Articular chondrocyte of knee joint (primary cell): ENCODE measurements at places on chromosomes 12 and 14. TPM values are rescaled to one million over a fixed set of nuclear protein-coding genes. Genes with fewer than 3 reads are reported as not detected.

NR4A1 gene
- total RNA-seq = 6.1 and 25.6 TPM in 2 replicates

HOXC6 gene
- total RNA-seq = 5.3 and 8.1 TPM in 2 replicates

IL31 gene
- not detected in 2 replicates for total RNA-seq

LRP6 gene
- 38.4 and 42.5 TPM in 2 replicates for total RNA-seq

RDH11 gene
- 77.8 and 85.8 TPM in 2 replicates for total RNA-seq

TPCN1 gene
- 21.7 and 23.5 TPM in 2 replicates for total RNA-seq

TMEM253 gene
- total RNA-seq = 0.32 TPM in 1 of 2 replicates, not detected in the other

ZNF140 gene
- 22.6 and 30.3 TPM in 2 replicates for total RNA-seq

AQP2 gene
- total RNA-seq = not detected in 2 replicates

GLIPR1 gene
- 255 and 301 TPM in 2 replicates for total RNA-seq

TTC5 gene
- total RNA-seq = 15.7 and 17.6 TPM in 2 replicates

RASSF9 gene
- total RNA-seq = under 0.01 TPM in 1 of 2 replicates, not detected in the other
